ENCODE measurements at places on chromosomes 2 and 18. TPM values are rescaled to one million over a fixed set of nuclear protein-coding genes. Genes with fewer than 3 reads are reported as not detected.

LDAH gene
- total RNA-seq = 31.1 TPM

DNA sequence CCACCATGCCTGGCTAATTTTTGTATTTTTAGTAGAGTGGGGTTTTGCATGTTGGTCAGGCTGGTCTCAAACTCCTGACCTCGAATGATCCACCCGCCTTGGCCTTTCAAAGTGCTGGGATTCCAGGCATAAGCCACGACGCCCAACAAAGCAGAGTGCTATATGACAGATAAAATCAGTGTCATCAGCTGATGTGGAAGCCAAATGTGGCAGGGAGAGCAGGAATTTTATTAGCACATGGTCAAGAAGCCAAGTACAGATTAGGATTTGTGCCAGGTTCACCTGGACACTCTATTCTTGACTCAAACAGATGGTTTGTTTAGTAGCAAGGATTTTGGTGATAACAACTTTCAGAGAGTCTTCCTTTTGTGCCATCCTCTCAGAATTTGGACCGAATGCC, 62.7 kb downstream of the LCLAT1 start:
- peaks cover 6% of the 10 kb centered on the region for H3K36me3 ChIP-seq
- H3K4me1 ChIP-seq = peaks cover 39% of the 10 kb centered on the region
- H3K27ac ChIP-seq = no peak overlapping the region
- H3K27me3 ChIP-seq = no peaks in the 10 kb centered on the region
- no peak for DNase-seq

DNA sequence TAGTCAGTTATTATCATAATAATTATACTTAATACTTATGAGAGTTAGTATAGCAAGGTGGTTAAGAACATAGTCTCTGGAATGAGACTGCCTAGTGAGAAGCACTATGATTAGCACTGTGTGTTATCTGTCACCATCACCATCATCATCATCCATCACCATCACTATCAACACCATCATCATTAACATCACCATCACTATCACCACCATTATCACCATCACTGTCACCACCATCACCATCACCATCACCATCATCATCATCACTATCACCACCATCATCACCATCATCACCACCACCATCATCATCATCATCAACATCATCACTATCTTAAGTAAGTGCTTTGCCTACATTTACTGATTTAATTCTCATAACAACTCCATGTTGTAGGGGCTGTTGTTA, 39.6 kb downstream of the SRSF7 start:
- peaks cover 15% of the 10 kb centered on the region for H3K36me3 ChIP-seq
- H3K27ac ChIP-seq = no peak overlapping the region
- no peak for DNase-seq
- H3K4me1 ChIP-seq = peaks cover 81% of the 10 kb centered on the region
- no peak overlapping the region for H3K4me3 ChIP-seq

C1GALT1C1L gene
- not detected for total RNA-seq

- H3K4me1 ChIP-seq = no peaks in the 10 kb centered on the region
- H3K27me3 ChIP-seq = peaks cover 19% of the 10 kb centered on the region
- H3K4me3 ChIP-seq = no peak overlapping the region
- DNase-seq = no peak
- no peak overlapping the region for H3K27ac ChIP-seq
Measured at GRCh38 chr2:85772019-85772745, 18.4 kb downstream of the ATOH8 start.
